Peyer's patch (tissue), 4 donors: ENCODE measurements at places on chromosomes 2 and 18. TPM values are rescaled to one million over a fixed set of nuclear protein-coding genes. Genes with fewer than 3 reads are reported as not detected.

DNA sequence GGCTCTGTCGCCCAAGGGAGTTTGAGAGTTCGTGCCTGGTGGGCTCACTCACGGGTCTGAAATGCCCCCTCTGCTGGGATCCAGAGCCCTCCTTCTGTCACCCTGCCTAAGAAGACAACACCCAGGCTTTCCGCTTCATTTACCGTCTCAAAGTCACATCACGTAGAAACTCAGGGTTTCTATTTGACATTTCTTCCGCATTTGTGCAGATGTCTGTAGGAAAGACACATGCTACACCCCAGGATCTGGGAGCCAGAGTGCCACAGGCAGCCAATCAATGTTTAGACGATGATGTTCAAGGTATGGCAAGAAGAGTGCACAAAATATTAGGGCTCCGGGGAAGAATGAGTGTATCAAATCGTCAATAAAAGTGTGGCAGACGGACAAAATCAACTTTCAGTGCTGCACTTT, 24.4 kb upstream of the ACKR3 start:
- no peak for DNase-seq

SCN3A gene
- total RNA-seq = 1.1 TPM

GPR155 gene
- total RNA-seq = 1.8 TPM

DNA sequence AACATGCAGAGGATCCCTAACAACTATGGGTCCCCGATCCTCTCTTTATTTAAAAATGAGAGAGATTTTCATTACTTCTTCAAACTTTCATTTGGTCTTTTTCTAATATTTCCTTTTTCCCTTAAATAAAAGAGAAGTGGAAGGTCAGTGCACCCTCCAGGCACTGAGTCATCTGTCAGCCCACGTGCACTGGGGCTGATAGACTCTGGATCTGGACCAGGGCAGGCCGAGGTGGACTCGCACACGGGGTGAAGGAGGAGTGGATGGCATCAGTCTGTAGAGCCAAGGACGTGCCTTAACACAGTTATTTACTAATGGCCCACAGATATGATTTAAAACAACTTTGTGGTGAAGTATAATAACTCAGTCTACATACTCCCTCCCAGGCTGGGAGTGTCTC, 214.4 kb upstream of the TMEM200C start:
- no peak for DNase-seq

VIT gene
- 1.2 TPM for total RNA-seq

GRCh38 chr2:199977984-199978415, 22.6 kb downstream of the MAIP1 start:
- DNase-seq = no peak

DNA sequence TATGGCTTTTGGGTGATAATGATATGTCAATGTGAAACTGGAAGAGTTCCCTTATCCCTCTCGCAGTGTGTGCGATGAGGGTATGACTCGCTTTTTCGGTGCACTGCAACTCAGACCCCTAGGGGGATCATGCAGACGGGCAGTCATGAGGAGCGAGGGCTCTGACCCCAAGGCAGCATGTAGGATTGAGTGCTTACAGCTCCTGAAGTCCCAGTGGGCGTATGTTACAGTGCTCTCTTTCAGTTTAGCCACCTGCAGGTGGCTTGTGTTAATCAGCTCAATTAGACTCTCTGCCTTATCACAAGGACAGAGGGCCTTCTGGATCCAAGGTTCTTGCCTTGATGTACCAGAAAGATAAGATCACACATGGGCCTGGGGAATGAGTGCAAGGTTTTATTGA, 1269.9 kb upstream of the GYPC start:
- no peak for DNase-seq

IKZF2 gene
- 6.7 TPM for total RNA-seq

- no peak for DNase-seq
Measured at GRCh38 chr2:105690566-105690965, 54.1 kb upstream of the NCK2 start.

ADAM23 gene
- 0.47 TPM for total RNA-seq

DNA sequence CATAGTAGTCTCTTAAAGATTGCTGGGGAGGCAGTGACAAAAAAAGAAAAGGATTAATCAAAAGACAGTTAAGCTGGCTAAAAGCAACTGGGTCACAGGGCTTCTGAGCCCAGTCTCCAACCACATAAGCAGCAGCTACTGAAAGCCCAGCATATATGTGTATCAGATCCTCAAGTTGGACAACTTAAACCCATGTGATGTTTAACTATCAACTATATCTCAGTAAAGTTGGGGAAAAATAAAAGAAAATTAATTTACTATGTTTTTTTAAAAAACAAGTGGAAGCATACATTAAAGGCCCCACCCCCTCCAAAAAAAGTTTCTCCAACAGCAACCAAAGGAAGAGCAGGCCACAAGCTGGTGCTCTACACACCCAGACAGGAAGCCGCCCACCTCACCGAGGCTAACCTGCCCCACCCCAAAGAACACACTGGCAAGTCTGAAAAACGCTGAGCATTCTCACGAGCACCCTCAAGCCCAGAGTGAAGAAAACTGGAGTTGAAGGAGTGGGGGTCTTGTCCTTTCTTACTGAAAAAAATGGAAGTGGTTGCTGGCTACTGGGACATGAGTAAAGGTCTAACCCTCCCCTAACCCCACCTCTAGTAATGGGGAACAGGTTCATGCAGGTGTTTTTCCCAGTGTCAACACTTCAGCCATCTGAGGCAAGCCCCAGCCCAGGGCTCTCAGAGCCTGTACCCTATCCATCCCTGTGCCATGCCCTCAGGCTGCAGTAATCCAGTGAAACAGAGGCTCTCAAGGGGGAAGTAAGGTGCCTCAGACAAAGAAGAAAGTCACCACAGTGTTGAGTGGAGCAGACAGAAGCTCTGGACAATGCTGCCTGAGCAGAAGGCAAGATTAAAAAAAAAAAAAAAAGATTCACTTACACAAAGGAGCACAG, 106.3 kb downstream of the GYPC start:
- DNase-seq = peak; percentile 33

GRCh38 chr2:229170916-229171315, 100.2 kb downstream of the PID1 start:
- DNase-seq = no peak

- DNase-seq = no peak
Measured at GRCh38 chr2:100599566-100599965, 36.8 kb downstream of the PDCL3 start.

- no peak for DNase-seq
Measured at GRCh38 chr2:7725850-7726242, 808.6 kb downstream of the RNF144A start.

FAM237A gene
- total RNA-seq = not detected

RUFY4 gene
- 0.27 TPM for total RNA-seq

NAT8 gene
- 25.4 TPM for total RNA-seq

GRCh38 chr18:50507120-50507590, 52.7 kb upstream of the MAPK4 start:
- DNase-seq = no peak

GRCh38 chr2:161571051-161571429, 53.2 kb upstream of the SLC4A10 start:
- no peak for DNase-seq
